ENCODE measurements at places on chromosomes 3 and 15. TPM values are rescaled to one million over a fixed set of nuclear protein-coding genes. Genes with fewer than 3 reads are reported as not detected.

The ST6GAL1 gene
- total RNA-seq: 81.8 TPM

- DNase-seq: peak; percentile 59
Measured at GRCh38 chr15:90126596-90127435, 24.5 kb upstream of the IDH2 start.

DNA sequence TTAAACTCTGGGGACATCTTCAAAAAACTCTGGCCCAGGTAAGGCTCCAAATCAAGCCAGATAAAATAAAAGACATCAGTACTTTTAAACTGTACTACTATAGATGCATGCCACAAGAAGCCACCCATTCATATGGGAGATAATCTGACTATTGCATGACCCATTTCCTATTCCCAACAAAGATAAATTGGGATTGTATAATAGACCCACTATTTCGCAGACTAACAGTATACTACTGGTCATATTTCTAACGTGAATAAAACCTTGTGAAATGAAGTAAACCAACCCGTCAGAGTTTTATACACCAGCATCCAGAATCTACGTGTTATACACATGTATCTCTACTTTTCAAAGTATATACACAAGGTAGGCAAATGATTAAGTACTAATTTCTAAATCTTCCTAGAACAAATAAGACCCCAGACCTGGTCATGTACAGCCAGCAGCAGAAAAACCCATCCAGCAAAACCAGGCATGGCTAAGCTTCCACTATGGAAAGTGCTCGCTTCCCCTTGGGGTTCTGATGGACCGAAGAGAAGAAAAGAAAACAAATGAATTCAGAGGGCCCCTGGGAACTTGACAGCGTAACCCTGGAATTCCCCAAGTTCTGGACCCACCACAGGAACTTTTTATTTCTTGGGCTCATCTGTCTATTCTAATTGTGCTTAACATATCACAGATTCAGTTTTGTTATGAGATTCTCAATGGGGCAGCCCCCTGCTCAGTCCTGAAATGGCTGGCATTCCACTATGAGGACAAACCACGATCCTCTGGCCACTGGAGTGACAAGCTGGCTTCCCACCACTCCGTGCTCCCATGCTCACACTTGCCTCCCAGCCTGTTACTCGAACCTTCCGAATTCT lies 69.1 kb downstream of the MB21D2 start:
- no peak for DNase-seq

The KAT2B gene
- 25.9 TPM for total RNA-seq

GRCh38 chr3:83500422-83500821 lies 1458.4 kb upstream of the CADM2 start:
- no peak for DNase-seq

The SLC12A1 gene
- not detected for total RNA-seq

GRCh38 chr15:62112616-62113593 lies 46.1 kb downstream of the C2CD4A start:
- DNase-seq: no peak

GRCh38 chr3:141345528-141345927 lies 22.8 kb upstream of the ZBTB38 start:
- peak; percentile 68 for DNase-seq

GRCh38 chr3:125684199-125684598 lies 88.9 kb upstream of the OSBPL11 start:
- DNase-seq: no peak

The STRIT1 gene
- total RNA-seq: not detected

DNA sequence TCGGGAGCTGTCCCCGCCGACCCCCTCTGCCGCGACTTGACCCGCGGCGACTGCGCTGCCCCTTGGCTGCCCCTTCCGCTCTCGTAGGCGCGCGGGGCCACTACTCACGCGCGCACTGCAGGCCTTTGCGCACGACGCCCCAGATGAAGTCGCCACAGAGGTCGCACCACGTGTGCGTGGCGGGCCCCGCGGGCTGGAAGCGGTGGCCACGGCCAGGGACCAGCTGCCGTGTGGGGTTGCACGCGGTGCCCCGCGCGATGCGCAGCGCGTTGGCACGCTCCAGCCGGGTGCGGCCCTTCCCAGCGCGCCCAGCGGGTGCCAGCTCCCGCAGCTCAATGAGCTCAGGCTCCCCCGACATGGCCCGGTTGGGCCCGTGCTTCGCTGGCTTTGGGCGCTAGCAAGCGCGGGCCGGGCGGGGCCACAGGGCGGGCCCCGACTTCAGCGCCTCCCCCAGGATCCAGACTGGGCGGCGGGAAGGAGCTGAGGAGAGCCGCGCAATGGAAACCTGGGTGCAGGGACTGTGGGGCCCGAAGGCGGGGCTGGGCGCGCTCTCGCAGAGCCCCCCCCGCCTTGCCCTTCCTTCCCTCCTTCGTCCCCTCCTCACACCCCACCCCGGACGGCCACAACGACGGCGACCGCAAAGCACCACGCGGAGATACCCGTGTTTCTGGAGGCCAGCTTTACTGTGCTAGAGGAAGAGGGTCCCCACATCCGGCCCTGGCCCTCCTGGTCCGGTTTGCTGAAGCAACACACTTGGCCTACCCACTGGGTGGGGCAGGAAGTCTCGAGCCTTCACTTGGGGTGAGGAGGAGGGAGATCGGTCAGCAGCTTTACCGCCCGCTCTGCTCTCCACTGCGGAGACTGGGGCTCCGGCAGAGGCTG lies at the start of gene RASSF1:
Gene RASSF1 (minus strand): TSS at position 389 of the 882 bp plus-strand sequence. CDS start 31 bp downstream, at position 358.
- DNase-seq: peak; percentile 86

- no peak for DNase-seq
Measured at GRCh38 chr3:146550070-146550615, 5.7 kb upstream of the PLSCR1 start.

DNA sequence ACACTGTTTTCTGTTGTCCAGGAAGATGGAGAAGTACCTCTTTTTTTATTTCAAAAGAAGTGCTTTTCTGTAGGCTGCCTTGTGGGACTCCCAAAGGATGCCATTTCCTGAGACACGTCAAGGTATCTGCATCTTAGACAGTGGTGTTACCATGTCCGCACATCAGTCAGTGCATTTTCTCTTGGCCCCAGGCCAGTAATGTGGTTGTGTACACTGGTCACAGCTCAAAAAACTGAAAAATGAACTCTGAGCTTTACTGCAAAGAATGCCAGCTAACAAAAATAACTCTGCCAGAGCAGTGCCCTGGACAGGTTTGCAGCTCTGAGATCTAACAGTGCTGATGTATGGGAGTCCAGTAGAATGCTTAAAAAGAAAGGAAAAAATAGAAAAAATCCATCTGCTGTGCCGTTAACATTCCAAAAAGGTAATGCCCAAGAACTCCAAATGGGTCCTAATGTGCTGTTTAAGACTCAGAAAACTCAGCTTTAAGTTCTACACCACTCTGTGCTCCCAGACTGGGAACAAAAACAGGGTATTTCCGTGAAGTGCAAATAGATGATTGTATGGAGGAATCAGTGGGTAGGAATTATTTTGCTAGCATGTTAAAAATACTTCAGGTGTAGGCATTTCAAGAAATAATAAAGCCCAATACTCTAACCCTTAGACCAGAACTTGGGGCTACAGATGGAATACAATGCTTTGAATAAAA lies 315.9 kb downstream of the FEZF2 start:
- DNase-seq: no peak

- no peak for DNase-seq
Measured at GRCh38 chr3:183503746-183504145, 51.8 kb downstream of the KLHL6 start.

GRCh38 chr3:167941234-167941995 lies 154.3 kb downstream of the GOLIM4 start:
- DNase-seq: peak; percentile 24

GRCh38 chr3:59756934-59757333 lies 707.1 kb upstream of the CFAP20DC start:
- DNase-seq: no peak

- no peak for DNase-seq
Measured at GRCh38 chr3:120098710-120099109, 4.5 kb upstream of the GSK3B start.

The CLDN1 gene
- 2.2 TPM for total RNA-seq

- no peak for DNase-seq
Measured at GRCh38 chr3:126026277-126026751, 57.3 kb downstream of the ROPN1B start.

DNA sequence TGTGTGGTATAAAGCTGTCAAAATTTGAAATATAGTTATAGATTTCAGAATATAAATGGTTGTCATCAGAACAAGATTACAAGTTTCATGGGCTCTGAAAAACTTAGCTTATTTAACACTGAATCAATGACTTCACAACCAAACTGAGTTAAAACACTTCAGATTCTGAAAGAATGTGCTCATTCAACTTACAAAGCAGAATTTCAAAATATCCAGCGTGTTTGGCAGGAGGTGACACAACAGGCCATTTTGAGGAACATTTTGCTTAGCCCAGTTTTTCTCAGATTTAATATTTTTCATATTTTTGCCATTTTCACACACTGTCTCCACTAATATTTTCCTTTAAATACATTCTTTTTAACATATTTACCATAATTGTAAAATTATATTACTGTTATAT lies 781.1 kb downstream of the TUSC7 start:
- no peak for DNase-seq

DNA sequence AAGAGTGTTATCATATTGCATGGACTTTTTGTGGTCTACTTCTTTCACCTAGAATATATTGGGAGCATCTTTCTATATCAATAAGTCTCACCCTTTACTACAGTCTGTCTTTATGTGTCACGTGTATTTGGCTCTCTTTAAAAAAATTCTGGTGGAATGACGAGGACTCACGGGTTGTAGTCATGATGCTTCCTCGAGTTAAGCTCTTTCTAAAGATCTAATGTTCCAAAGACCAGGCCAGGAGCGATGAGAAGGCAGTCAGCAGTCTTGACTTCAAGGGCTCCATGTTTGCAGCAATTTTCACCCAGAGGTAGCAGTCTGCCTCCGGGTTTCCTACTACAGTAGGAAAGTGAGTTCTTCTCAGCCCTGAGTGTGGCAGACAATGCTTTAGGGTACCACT lies 88.9 kb downstream of the FRMD4B start:
- DNase-seq: no peak

GRCh38 chr3:42706721-42707619 lies 4.4 kb upstream of the HHATL start:
- no peak for DNase-seq

The CLEC3B gene
- 28.9 TPM for total RNA-seq

- DNase-seq: no peak
Measured at GRCh38 chr3:71684046-71684756, 41.0 kb downstream of the EIF4E3 start.

- DNase-seq: no peak
Measured at GRCh38 chr3:37444696-37445095, 270.3 kb upstream of the LRRFIP2 start.

The CPEB1 gene
- 1.4 TPM for total RNA-seq

The STARD9 gene
- 4.7 TPM for total RNA-seq

- no peak for DNase-seq
Measured at GRCh38 chr15:89333959-89334509, 590 bp downstream of the POLG start.

DNA sequence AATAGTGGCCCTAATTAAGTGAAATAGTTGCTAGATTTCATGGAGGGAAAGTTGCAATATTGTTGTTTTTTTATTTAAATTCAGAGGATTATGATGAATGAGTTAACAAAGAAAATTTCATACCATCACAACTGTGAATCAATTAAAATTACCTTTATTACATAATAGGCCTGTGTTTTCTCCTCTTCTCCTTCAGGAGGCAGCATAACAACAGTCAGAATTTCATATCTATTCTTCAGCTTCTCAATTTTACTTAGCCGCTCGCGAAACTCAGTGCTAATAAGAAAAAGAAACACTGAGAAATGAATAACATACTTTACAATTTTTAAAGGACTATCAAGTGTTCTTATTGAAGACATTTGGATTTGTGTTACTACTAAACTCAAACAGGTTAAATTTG lies 29.4 kb downstream of the TTC14 start:
- DNase-seq: no peak

DNA sequence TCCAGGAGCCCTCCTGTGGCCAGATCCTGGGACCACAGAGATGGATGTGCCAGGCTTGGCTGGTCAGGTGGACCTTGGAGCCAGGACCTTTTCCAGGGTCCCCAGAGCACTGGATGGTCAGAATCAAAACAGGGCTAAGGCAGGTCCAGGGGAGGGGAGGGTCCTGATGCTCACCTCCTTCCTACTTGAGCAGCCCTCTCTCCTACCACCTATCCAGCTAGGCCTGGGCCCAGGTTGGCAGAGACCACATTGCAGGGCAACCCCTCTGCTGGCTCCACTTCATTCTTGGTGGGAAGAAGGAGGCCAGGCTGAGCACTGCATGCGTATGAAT lies 28.5 kb upstream of the SFMBT1 start:
- no peak for DNase-seq

GRCh38 chr3:134007819-134008218 lies 21.9 kb downstream of the SLCO2A1 start:
- DNase-seq: no peak

The RLBP1 gene
- not detected for total RNA-seq

GRCh38 chr3:196941729-196942225 lies 551 bp downstream of the NCBP2 start:
- DNase-seq: peak; percentile 67

- DNase-seq: no peak
Measured at GRCh38 chr3:23459465-23459864, 256.3 kb downstream of the UBE2E2 start.

The CCR9 gene
- not detected for total RNA-seq

GRCh38 chr3:128922804-128923459 lies 43.5 kb downstream of the ACAD9 start:
- DNase-seq: no peak

- no peak for DNase-seq
Measured at GRCh38 chr15:77415450-77416147, 4.3 kb downstream of the PEAK1 start.

GRCh38 chr3:183116025-183116614 lies 16.8 kb upstream of the MCCC1 start:
- peak; percentile 74 for DNase-seq

- DNase-seq: no peak
Measured at GRCh38 chr3:4581920-4582611, 88.9 kb downstream of the ITPR1 start.

The ALG1L2 gene
- 1.6 TPM for total RNA-seq

GRCh38 chr15:80494351-80494751 lies 90.2 kb downstream of the ARNT2 start:
- no peak for DNase-seq

The MAGI1 gene
- total RNA-seq: 41.4 TPM

DNA sequence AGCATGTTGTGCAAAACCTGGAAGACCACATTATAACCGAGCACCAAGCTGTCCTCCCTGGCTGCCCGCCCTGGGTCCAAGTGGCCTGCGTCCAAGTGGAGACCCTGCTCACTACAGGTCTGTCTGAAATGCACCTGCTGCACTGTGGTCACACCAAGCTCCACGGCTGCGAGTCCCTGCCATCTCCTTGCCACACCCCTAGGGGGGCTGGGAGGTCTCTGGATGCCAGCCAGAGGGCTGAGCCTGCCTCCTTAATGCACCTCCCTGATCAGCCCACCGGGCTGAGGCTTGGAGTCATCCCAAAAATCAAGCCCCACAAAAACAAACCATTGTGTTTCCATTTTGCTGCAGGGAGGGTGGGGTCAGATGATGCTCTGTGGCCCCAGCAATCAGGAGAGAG lies 187.1 kb downstream of the MEGF11 start:
- no peak for DNase-seq

- DNase-seq: no peak
Measured at GRCh38 chr15:96243701-96244100, 86.8 kb upstream of the NR2F2 start.

GRCh38 chr3:988785-989184 lies 104.0 kb upstream of the CNTN6 start:
- no peak for DNase-seq

- DNase-seq: no peak
Measured at GRCh38 chr3:195727606-195728195, 6.9 kb downstream of the MUC20 start.
